ENCODE measurements at places on chromosomes 16 and 17. TPM values are rescaled to one million over a fixed set of nuclear protein-coding genes. Genes with fewer than 3 reads are reported as not detected.

GRCh38 chr17:7897773-7898172 is 9.2 kb downstream of the CHD3 start:
- peak; percentile 69 for DNase-seq

DNA sequence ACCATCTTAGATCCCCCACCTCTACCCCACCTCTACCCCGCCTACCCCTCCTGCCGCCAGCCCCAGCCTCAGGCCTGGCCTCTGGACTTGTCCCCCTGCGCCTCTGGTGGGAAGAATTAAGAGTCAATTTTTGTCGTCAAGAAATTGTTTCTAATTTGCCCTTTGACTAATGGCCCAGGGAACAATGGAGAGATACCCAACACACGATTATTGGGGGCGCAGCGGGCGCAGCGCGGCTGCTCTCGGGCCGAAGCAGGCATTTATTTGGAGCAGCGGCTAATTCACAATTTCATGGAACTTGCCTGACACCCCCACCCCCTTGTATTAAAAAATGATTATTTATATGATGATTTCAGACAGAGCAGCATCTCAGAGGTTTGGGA is 4.4 kb upstream of the BAHCC1 start:
- no peak for DNase-seq

DNA sequence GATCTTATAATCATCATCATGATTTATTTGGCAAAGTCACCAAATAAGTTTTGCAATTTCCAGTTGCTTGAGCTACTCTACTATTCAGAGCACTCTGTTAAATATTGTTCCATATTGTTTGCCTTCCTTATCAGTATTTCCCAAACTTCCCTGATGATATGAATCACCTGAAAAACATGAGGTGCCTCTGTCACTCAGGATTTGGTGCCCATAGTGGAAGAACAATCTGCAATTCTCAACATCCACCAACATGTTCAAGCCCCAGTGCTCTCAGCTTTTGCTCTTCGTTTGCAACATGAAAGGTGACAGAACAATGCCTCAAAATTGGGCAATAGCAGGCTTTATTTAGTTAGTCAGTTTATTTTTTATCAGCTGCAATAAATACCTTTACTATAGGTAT is 28.6 kb upstream of the WSB1 start:
- DNase-seq, result peak; percentile 94

DNA sequence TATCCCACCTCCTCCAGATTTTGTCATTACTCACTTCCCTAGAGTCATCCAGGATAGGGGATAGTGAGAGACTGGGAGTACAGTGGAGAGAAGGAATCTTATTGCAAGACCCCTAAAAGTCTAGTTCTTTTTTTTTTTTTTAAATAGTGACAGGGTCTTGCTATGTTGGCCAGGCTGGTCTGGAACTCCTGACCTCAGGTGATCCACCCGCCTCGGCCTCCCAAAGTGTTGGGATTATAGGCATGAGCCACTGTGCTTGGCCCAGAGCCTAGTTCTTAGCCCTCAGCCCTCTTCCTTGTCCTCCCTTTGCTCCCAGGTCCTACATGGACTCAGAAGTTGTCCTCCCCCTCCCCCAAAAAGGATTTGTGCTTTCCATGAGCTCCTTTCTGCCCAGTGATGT is 2.7 kb upstream of the CHRNB1 start:
- DNase-seq, result no peak

GRCh38 chr16:24010440-24011089 is 174.8 kb downstream of the PRKCB start:
- DNase-seq, result peak; percentile 85

GRCh38 chr17:10871914-10872313 is 34.0 kb upstream of the PIRT start:
- DNase-seq, result no peak

DNA sequence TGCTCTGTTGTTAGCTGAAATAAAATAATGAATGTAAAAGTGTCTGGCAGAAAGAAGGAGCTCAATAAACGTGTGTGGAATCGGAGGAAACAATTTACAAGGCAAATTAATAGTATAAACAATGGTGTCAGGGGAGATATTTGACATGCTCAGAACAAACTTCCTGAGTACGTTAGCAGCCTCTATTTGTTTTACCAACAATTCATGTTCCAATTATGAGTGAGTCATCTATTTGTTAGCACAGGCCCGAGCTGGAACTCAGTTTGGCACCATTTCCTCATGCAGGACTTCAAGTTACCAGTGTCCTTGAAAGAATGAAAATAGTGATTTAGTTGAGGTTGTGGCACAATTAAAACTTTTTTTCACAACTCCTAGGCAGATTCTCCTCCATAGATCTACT is 9.1 kb downstream of the ASIC2 start:
- DNase-seq, result peak; percentile 70

DNA sequence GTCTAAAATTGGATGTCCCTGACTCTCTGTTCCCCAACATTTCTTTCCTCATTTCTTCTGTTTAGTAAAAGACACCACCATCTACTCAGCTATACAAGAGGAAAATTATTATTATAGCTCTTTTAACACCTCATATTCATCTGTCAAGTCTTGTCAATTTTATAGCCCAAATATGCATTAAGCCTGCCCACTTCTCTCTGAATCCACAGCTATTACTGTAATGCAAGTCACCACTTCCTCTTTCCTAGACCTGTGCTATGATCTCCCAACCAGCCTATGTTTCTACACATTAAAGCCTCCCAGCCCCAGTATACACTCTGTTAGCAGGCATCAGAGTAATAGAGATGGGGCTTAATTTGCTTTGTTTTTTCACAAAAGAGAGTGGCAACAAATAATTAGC is 252.9 kb downstream of the GRIN2A start:
- DNase-seq, result no peak

DNA sequence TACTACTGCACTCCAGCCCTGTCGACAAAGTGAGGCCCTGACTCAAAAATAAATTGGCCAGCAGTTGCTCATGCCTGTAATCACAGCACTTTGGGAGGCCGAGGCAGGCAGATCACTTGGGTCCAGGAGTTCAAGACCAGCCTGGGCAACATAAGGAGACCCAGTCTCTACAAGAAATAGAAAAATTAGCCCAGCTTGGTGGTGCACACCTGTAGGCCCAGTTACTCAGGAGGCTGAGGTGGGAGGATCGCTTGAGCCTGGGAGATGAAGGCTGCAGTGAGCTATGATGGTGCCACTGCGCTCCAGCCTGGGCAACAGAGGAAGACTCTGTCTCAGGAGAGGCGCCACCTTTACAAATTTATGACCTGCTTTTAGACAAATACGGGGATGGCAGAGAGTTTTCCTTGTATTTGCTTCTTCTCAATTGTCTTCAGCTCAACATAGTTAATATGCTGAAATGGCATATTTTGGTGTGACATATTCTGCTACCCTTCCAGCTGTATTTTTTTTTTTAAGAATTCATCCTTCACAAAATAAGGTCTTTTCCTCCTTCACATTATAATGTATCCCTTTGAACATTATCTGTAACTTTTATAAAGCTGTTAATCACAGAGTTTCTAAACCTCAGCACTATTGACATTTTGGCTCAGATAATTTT is 21.1 kb upstream of the YPEL2 start:
- DNase-seq, result no peak

GRCh38 chr16:1002399-1003166 is 21.0 kb downstream of the SOX8 start:
- peak; percentile 92 for DNase-seq

GRCh38 chr16:6616746-6617145 is 715.9 kb upstream of the RBFOX1 start:
- DNase-seq, result no peak

Gene RETREG3
- total RNA-seq, result 63.8 TPM

Gene PLA2G10
- total RNA-seq, result not detected

Gene TBX6
- total RNA-seq, result 0.17 TPM

Gene ZSWIM7
- total RNA-seq, result 16.0 TPM

Gene MYH1
- total RNA-seq, result not detected

Gene COG8
- 37.4 TPM for total RNA-seq

Gene ELMO3
- total RNA-seq, result 0.74 TPM

Gene SNAI3
- total RNA-seq, result 0.09 TPM
